ENCODE measurements at places on chromosomes 5 and 9. TPM values are rescaled to one million over a fixed set of nuclear protein-coding genes. Genes with fewer than 3 reads are reported as not detected.

GRCh38 chr5:150553402-150553801, 45.5 kb downstream of the NDST1 start:
- H3K27ac ChIP-seq, result no peak overlapping the region
- H3K4me3 ChIP-seq, result no peak overlapping the region
- H3K36me3 ChIP-seq, result peaks cover 87% of the 10 kb centered on the region
- no peaks in the 10 kb centered on the region for H3K4me1 ChIP-seq
- H3K27me3 ChIP-seq, result no peaks in the 10 kb centered on the region

DNA sequence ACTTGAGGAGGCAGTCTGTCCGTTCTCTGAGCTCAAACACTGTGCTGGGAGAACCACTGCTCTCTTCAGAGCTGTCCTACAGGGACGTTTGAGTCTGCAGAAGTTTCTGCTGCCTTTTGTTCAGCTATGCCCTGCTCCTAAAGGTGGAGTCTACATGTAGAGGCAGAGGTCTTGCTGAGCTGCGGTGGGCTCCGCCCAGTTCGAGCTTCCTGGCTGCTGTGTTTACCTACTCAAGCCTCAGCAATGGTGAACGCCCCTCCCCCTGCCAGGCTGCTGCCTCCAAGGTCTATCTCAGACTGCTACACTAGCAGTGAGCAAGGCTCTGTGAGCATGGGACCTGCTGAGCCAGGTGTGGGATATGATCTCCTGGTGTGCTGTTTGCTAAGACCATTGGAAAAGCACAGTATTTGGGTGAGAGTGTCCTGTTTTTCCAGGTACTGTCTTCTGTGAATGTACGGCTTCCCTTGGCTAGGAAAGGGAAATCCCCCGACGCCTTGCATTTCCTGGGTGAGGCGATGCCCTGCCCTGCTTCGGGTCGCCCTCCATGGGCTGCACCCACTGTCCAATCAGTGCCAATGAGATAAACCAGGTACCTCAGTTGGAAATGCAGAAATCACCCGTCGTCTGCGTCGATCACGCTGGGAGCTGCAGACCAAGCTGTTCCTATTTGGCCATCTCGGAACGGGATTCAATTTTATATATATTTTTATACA, 58.5 kb downstream of the CNTRL start:
- H3K4me1 ChIP-seq, result peaks cover 7% of the 10 kb centered on the region
- DNase-seq, result peak; percentile 77

DNA sequence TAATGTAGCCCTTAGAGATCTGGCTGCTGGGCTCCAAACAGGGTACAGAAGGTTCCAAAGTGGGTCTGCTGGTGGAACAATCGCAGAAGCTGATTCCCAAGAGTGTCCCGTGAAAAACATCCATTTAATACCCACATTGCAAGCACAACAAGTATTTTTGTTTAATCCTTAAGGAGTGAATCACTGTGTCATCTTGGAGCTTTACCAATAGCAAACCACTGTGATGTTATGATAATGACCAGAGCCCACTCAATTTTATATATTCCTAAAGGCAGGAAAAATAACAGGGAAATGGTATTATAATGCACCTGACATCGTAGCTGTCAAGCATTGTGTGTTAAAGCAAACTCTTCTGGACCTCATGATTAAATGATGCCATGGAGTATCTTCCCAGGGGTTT, 291.9 kb downstream of the FBXL7 start:
- peaks cover 18% of the 10 kb centered on the region for H3K4me1 ChIP-seq
- H3K36me3 ChIP-seq, result no peaks in the 10 kb centered on the region
- H3K27me3 ChIP-seq, result no peaks in the 10 kb centered on the region
- H3K27ac ChIP-seq, result no peak overlapping the region
- DNase-seq, result no peak

DNA sequence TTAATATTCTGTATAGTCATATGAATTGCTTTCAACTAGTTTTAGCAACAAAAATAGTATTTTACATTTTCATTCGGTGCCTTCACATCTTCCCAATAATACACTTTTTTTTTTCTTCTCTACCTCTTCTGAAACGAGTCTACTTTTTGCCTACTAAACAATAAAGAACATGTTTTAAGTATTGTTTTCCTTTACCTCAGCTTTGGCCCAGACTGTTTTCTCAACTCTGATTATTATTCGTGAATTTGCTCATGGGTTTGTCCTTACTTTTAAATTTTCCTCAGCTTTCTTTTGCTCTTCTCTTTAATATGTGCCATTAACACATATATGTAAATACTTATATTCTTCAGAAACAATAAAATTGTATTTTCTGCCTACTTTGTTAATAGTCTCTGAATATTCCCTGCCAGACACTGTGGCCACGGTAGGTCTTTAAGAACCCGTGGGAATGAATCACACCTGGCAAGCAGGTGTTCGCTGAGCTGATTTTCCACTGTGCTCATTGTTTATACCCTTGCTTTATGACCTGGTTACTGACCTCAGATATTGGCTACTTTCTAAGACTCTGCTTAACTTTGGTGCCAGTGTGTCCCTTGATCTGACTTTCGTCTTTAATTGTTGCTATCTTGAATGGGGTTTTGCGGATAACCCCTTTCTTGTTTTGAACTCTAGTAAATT, 49.1 kb downstream of the FAM170A start:
- DNase-seq, result no peak
- H3K27me3 ChIP-seq, result no peaks in the 10 kb centered on the region

GRCh38 chr9:23582836-23583235, 243.2 kb downstream of the ELAVL2 start:
- H3K4me1 ChIP-seq, result no peaks in the 10 kb centered on the region
- no peak for DNase-seq
- no peak overlapping the region for H3K4me3 ChIP-seq
- no peaks in the 10 kb centered on the region for H3K27me3 ChIP-seq
- H3K36me3 ChIP-seq, result no peaks in the 10 kb centered on the region

- H3K4me3 ChIP-seq, result no peak overlapping the region
- H3K27ac ChIP-seq, result no peak overlapping the region
- H3K27me3 ChIP-seq, result peaks cover 5% of the 10 kb centered on the region
Observed at GRCh38 chr9:91732187-91733005, 217.6 kb downstream of the ROR2 start.

GRCh38 chr9:119365291-119366027, 3.8 kb downstream of the BRINP1 start:
- no peaks in the 10 kb centered on the region for H3K36me3 ChIP-seq
- DNase-seq, result no peak
- no peaks in the 10 kb centered on the region for H3K4me1 ChIP-seq

DNA sequence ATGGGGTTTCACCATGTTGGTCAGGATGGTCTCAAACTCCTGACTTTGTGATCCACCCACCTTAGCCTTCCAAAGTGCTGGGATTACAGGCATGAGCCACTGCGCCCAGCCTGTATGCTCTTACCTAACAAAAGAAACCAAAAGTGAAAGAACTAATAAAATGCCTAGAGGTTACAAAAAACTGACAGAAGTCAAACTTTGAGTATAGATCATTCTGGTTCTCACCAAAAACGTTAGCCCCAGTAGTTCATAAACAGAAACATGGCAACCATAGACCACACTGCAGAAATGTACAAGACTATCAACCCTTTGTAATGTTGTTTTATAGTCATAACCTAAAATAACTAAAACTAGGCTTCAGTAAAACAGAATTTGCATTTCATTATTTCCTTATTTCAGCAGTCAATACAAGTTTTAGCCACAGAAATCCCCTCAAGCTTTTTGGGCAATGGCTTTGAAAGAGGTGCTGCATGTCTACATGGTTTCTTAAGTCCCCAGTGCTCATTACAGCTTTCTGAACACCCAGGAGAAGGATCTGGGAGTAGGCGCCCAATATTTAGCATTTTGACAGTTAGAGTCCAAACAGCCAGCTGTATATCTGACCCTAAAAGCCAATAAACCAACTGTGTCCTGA, 72.5 kb downstream of the EPB41L4A start:
- no peaks in the 10 kb centered on the region for H3K27me3 ChIP-seq
- H3K4me1 ChIP-seq, result no peaks in the 10 kb centered on the region
- no peaks in the 10 kb centered on the region for H3K36me3 ChIP-seq
- no peak overlapping the region for H3K27ac ChIP-seq
- no peak overlapping the region for H3K4me3 ChIP-seq

DNA sequence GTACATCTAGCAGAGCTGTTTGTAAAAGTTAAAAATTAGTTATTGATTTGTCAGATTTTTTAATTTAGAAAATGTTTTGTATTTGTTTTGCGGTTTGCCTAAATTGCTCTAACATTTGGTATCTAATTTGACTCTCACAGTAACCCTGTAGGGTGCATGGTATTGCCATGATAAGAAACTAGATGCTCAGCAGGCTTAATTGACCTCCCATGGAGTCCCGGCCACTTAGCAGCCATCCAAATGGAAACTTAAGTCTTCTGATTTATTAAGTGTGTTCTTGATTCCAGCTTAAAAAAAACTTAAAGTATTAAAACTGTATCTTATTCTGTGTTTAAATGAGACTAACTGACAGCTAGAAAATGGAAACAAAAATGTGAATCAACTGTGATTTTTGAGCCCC, 54.5 kb downstream of the CAST start:
- DNase-seq, result no peak
- H3K4me1 ChIP-seq, result peaks cover 98% of the 10 kb centered on the region
- H3K36me3 ChIP-seq, result no peaks in the 10 kb centered on the region
- H3K4me3 ChIP-seq, result no peak overlapping the region

GRCh38 chr5:82754759-82755158, 322.4 kb downstream of the TMEM167A start:
- H3K27me3 ChIP-seq, result no peaks in the 10 kb centered on the region
- no peaks in the 10 kb centered on the region for H3K4me1 ChIP-seq
- no peak overlapping the region for H3K4me3 ChIP-seq
- DNase-seq, result no peak

GRCh38 chr9:91273853-91274552, 87.7 kb downstream of the AUH start:
- H3K27ac ChIP-seq, result no peak overlapping the region
- DNase-seq, result no peak
- no peaks in the 10 kb centered on the region for H3K27me3 ChIP-seq
- H3K4me1 ChIP-seq, result no peaks in the 10 kb centered on the region
- no peak overlapping the region for H3K4me3 ChIP-seq

- H3K4me1 ChIP-seq, result peaks cover 36% of the 10 kb centered on the region
- no peaks in the 10 kb centered on the region for H3K27me3 ChIP-seq
- H3K27ac ChIP-seq, result no peak overlapping the region
Observed at GRCh38 chr9:89991204-89991790, 386.5 kb downstream of the GADD45G start.

DNA sequence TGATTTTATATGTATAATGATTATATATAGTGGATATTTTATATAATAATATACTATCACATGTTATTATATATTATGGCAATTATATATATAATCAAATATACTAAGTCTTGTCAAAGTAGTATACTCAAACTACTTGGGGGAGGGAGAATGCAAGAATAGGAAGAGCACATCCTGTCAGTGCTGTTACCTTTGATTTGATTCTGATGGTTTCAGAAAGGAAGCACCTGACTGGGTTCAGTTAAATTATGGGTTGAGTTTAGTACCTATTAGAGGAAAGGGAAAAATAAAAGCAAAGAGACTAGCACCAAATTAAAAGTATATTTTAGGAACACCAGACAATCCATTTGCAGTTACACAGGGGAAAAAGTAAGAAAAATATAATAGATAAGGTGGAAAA, 107.6 kb downstream of the GRIA1 start:
- DNase-seq, result no peak
- H3K4me3 ChIP-seq, result no peak overlapping the region
- H3K27me3 ChIP-seq, result no peaks in the 10 kb centered on the region
- no peaks in the 10 kb centered on the region for H3K36me3 ChIP-seq
- H3K27ac ChIP-seq, result no peak overlapping the region
- H3K4me1 ChIP-seq, result no peaks in the 10 kb centered on the region

- H3K27me3 ChIP-seq, result no peaks in the 10 kb centered on the region
- no peak overlapping the region for H3K27ac ChIP-seq
- no peak for DNase-seq
- H3K36me3 ChIP-seq, result no peaks in the 10 kb centered on the region
- no peaks in the 10 kb centered on the region for H3K4me1 ChIP-seq
- H3K4me3 ChIP-seq, result no peak overlapping the region
Observed at GRCh38 chr5:89930591-89931392, 478.8 kb downstream of the CETN3 start.

DNA sequence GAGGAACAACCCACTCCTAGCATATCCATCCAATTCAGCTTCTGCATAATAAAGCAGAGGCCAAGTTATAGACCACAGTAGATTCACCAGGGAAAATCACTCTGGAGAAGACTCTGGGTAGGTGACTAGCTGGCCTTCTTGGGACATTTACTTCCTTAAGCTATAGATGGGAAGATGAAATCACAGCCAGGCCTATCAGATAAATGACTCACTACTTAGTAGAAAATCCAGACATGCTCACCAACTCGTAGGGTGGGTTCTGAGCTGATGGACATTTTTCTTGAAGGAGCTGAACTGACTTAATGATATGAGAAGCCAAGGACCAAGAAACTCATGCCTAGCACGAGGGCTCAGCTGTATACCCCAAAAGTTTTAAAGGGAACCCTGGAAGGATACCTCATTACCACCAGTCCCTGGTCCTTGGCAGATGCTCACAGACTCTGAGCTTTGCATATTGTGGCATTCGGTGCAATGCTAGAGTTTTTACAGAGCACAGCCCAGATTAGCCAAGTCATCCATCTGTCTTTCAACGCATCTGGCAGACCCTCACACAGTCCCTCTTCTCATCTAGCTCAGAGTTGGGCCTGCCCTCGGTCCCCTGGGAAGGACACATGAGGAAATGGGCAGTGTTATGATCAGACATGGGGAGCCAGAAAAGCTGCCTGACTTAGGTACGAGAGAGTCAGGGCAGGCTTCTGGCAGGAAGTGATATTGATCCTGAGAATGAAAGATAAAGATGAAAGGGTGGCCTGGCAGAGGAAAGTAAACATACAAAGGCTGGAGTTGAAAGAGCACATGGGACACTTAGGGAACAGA, 15.0 kb downstream of the ACSL6 start:
- H3K4me3 ChIP-seq, result no peak overlapping the region
- H3K36me3 ChIP-seq, result no peaks in the 10 kb centered on the region
- DNase-seq, result peak; percentile 28
- peaks cover 10% of the 10 kb centered on the region for H3K4me1 ChIP-seq
- no peaks in the 10 kb centered on the region for H3K27me3 ChIP-seq
- no peak overlapping the region for H3K27ac ChIP-seq

DNA sequence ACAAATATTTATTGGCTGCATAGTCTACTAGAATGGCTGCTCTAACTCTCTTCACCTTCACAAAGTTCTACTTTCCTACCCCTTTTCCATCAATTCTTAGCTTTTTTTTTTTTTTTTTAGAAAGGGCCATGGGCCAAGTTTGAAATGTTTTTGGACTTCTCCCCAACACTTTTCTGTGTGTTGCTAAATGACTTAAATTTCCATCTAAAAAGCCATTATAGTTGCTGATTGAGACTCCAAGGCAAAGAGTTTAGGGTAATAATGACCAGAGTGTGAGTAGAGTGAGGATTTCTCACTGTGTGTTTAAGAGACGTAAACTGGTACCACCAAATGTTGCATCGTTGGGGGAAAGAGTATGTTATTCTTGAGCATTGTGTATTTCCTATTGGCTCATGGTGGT, 24.4 kb downstream of the TNC start:
- no peak for DNase-seq
- no peak overlapping the region for H3K4me3 ChIP-seq
- peaks cover 4% of the 10 kb centered on the region for H3K4me1 ChIP-seq
- no peaks in the 10 kb centered on the region for H3K36me3 ChIP-seq

The ANKRD34B gene
- total RNA-seq, result 0.30 TPM

The TEK gene
- total RNA-seq, result 56.3 TPM

The RANBP17 gene
- 12.3 TPM for total RNA-seq

The ORM2 gene
- total RNA-seq, result 3.1 TPM

The OR2V1 gene
- total RNA-seq, result not detected

The SLC28A3 gene
- total RNA-seq, result 0.15 TPM

The GALNT12 gene
- total RNA-seq, result 23.2 TPM

The PARP8 gene
- 54.6 TPM for total RNA-seq

The CNTFR gene
- 2.5 TPM for total RNA-seq

The BASP1 gene
- total RNA-seq, result 25.8 TPM

The LCN12 gene
- 1.9 TPM for total RNA-seq
